IgD-negative memory B cell (primary cell): ENCODE measurements at places on chromosomes 1 and 21. TPM values are rescaled to one million over a fixed set of nuclear protein-coding genes. Genes with fewer than 3 reads are reported as not detected.

BRINP2 gene
- not detected for polyA plus RNA-seq

C1orf87 gene
- polyA plus RNA-seq = not detected

MPZ gene
- polyA plus RNA-seq = not detected

ANGPTL7 gene
- not detected for polyA plus RNA-seq

CNKSR1 gene
- 2.2 TPM for polyA plus RNA-seq

C1orf56 gene
- polyA plus RNA-seq = 4.5 TPM

UBE2U gene
- not detected for polyA plus RNA-seq
